RWPE2 (cell line): ENCODE measurements at places on chromosomes 6 and 20.
A peak's percentile ranks its signal among the peaks of the same experiment; 100 is the strongest.

- DNase-seq: no peak
These were observed 149.9 kb downstream of the MMS22L start for GRCh38 chr6:97133067-97133466.

GRCh38 chr20:2320813-2321658 lies 25.2 kb downstream of the TGM3 start:
- no peak for DNase-seq

- DNase-seq: no peak
These were observed 48.0 kb downstream of the MCHR2 start for GRCh38 chr6:99946005-99946404.

GRCh38 chr6:43509142-43509983 lies 783 bp downstream of the LRRC73 start:
- no peak for DNase-seq

GRCh38 chr6:45377043-45377553 lies 636 bp downstream of the SUPT3H start:
- DNase-seq: peak; percentile 61

DNA sequence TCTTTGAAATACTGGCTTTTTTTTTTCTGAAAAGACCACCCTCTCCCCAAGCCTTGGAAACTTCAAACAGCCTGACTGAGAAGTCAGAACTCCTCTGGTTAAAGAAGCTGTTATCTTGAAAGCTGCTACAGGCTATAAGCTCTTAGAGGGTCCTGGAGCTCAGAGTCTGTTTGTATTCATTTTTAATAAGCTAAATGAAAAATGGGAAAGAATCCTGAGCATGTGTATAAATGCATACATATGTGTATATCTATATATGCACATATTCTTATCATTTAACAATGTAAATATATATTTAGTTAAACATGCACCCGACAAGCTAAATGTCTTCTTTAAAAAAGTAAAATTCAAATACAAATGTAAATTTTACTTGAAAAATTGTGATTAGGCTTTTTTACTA lies 494.9 kb upstream of the POU3F2 start:
- DNase-seq: no peak

GRCh38 chr6:127920804-127921203 lies 19.9 kb upstream of the THEMIS start:
- no peak for DNase-seq

DNA sequence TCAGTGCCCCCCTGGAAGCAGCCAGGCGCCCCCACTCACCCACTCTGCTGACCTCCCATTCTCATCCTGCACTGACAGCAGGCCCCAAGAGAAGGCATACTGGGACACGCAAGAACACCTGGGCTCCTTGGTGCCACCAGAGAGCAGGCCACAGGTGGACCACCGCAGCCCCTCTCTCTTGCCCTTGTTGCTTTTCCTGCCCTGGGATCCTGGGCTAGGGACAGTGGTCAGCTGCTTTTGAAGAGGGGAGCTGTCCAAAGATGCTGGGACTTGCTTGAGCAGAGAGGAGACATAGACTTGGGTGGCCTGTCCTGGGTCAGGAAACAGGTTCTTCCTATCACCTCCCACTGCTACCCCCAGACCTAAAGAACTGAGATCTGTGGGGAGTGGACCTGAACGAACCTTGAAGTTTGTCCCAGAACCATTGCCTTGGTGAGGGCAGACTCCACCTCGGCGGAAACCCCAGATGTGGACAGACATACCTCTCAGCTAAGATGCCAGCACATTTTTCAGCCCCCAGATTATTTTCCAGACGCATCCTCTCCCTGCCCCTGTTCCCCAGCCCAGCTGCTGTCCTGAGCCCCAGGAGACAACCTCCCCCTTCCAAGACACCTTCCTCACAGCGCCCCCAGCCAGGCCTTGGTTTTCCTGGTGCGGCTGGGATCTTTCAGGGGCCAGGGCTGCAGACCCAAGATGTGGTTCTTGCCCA lies 1.1 kb downstream of the GLP1R start:
- DNase-seq: no peak

- no peak for DNase-seq
These were observed 92.0 kb upstream of the PAX1 start for GRCh38 chr20:21613512-21613911.

- DNase-seq: no peak
These were observed 31.8 kb upstream of the FAM110A start for GRCh38 chr20:801678-802077.

DNA sequence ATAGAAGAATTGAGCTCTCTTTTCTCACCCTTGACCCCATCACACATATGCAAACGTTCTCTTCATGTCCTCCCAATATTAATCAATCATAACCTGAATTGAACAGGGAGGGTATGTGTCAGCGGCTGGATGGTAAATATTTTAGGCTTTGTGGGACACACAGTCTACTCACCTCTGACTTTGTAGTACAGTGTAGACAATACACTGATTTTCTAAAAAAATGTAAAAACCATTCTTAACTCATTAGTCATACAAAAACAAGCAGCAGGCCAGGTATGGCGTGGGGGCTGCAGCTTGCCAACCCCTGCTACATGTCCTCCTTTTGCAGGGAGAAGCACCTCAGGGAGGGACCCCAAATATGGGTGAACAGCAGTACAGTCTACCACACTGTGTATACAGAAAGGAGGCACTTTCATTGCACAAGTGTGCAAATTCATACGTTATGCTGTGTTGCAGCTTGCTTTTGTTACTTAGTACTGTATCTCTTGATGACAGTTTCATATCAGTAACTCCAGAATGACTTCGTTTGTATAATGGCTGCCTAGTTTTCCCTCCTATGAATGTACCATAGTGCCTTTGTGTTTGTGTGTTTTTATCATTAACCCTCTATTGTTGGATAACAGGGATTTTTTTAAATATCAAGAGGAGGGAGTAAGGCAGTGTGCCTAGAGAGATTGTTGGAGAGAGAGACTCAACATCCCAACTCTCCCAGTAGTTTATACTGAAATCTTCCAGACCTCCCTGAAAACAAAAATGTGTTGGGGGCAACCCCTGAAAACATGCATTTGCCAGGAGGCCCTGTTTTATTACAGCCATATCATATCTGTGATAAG lies 214.3 kb downstream of the ZMYND8 start:
- no peak for DNase-seq

GRCh38 chr6:100065348-100065747 lies 71.3 kb upstream of the MCHR2 start:
- no peak for DNase-seq

DNA sequence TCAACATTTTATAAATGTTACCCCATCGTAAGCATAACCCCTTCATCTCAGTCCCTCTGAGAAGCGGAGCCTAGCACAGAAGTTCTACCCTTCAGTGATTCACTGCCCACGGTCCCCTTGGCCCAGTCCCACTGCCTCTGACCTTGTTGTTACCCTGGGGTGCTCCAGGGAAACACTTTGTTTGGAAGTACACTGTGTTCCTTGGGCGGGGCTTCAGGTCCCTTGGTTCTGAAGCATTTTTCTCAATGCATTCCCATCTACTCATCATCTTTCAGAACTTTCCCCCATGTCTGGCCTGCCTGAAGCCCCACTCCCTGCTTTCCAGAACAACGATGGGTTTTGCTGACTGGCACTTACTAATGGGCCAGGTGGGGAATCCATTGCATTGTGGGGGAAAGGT lies 296.2 kb downstream of the FOXA2 start:
- no peak for DNase-seq

- peak; percentile 83 for DNase-seq
These were observed 172.6 kb upstream of the KCNG1 start for GRCh38 chr20:51195419-51195901.

GRCh38 chr6:16359563-16359962 lies 121.2 kb downstream of the GMPR start:
- DNase-seq: no peak

- DNase-seq: no peak
These were observed 91.5 kb upstream of the RREB1 start for GRCh38 chr6:7016226-7016625.

- DNase-seq: no peak
These were observed 984 bp downstream of the VARS2 start for GRCh38 chr6:30914854-30915590.

DNA sequence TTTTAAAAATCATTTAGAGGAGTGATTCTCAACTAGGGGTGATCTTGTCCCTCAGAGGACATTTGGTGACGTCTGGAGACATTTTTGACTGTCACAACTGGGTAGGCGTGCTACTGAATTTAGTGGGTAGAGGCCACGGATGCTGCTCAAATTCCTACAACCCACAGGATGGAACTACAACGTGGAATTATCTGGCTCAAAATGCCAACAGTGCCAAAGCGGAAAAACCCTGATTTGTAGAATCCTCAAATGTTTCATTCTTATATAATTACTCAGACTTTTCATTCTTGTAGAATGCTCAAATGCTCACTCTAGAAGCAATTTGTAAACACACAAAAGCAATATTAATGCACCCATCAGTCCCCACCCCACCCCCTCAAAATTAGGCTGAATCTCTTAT lies 229.8 kb downstream of the ZMYND8 start:
- DNase-seq: no peak

GRCh38 chr6:130434174-130434873 lies 68.5 kb downstream of the TMEM200A start:
- DNase-seq: no peak

DNA sequence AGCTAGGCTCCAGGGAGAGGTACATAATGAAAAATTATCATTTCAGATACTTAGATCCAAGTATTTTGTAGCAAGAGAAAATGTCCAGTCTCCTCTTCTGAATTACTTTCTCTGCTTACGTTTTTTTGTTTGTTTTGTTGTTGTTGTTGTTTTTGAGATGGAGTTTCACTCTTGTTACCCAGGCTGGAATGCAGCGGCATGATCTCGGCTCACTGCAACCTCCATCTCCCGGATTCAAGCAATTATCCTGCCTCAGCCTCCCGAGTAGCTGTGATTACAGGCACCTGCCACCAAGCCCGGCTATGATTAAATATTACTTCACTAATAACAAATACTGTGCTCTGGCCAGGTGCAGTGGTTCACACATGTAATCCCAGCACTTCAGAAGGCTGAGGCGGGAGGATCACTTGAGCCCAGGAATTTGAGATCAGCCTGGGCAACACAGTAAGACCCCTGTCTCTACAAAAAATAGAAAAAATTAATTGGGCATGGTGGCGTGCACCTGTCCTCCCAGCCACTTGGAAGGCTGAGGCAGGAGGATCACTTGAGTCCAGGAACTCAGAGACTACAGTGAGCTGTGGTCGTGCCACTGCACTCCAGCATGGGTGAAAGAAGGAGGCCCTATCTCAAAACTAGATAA lies 155.0 kb upstream of the JARID2 start:
- no peak for DNase-seq

DNA sequence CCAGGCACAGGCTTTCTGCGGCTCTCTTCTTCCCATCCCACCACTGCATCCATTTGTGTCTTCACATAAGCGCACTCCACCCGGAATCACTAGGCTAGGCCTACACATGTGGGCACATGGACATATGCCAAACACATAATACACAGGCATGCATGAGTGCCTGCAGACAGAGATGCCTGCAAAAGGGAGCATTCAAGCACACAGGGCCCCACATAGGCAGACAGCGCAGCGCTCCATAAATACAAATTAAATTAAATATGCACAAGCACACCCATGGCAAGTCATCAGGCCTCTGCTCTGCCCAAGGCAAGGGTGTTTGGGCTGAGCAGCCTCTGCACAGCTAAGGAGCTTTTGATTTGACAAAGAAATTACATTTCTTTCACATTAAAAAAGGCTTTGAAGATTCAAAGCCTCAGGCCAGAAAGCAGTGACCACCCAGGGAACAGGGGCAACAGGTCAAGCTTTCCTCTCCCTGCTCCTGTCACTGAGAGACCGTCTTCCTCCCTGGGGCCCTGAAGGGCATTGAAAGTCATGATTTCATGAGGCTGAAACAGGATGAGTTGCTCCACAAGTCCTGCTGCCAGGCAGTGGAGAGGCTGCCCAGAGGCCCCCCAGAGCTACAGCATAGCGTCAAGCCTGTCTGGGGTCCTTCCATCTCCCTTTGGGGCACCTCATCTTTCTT lies 134.2 kb upstream of the LRFN2 start:
- DNase-seq: no peak

DNA sequence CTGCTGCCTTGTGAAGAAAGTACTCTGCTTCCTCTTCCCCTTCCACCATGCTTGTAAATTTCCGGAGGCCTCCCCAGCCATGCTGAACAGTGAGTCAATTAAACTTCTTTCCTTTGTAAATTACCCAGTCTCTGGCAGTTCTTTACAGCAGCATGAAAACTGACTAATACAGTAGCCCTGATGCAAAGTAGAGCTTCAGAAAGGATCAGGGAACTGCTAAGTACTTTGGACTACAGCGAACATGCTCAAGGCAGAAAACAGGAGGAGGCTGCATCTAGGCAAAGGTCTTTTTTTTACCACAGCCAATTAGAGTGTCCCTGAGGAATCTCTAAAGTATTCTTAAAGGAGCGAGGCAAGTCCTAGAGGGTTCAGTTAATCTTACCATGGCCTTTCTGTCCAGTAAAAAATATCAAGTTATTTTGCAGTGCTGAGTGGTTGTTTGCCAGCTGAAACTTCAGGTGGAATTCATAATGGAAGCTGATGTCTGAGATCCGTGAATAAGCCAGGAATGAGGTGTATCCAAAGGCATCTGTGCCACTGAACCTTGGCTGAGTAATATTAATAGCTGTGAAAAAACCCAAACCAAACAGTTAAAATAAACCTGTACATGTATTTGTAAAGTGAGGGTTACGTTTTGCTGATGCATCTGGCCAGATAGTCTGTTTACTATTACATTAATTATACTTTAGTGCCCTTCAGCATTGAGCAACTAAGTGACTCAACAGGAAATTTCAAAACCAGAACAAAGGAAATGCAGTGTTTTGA lies 170.4 kb downstream of the PHF3 start:
- no peak for DNase-seq

GRCh38 chr20:48809673-48810072 lies 18.1 kb downstream of the PREX1 start:
- no peak for DNase-seq

DNA sequence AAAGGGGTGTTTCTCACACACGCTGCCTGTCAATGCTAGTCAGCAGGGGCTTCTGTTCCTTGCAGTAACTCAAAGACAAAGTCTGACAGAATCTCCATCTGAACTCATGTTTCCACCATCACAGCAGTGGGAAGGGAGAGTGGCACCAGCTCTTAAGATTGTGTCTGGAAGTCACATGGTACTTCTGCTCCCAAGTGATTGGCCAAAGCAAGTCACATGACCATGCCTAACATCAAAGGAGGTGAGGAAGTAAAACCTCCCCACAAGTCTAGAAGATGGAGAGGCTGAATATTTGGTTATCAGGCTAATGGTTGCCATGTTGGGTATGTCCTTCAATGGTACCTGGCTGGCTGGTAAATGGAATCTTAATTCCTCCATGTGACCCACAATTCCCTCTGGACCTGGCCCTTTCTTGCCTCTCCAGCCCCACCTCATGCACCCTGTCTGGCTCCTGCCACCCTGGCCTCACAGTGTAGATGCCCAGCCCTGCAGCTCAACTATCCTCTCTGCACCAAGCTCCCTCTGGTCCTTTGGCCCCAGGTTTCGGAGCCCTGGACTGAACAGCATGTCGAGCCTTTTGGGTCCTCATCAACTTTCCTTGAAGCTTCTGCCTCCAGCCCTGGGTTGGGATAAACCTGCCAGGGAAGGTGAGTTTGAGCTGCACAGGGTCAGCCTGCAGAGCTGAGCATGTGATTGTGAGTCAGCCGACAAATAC lies 51.0 kb upstream of the PMEPA1 start:
- DNase-seq: peak; percentile 75
